RPMI8226 (cell line): ENCODE measurements at places on chromosomes 6 and 20.

GRCh38 chr6:44253307-44254101, 3.8 kb downstream of the SLC35B2 start:
- peak; percentile 70 for DNase-seq

DNA sequence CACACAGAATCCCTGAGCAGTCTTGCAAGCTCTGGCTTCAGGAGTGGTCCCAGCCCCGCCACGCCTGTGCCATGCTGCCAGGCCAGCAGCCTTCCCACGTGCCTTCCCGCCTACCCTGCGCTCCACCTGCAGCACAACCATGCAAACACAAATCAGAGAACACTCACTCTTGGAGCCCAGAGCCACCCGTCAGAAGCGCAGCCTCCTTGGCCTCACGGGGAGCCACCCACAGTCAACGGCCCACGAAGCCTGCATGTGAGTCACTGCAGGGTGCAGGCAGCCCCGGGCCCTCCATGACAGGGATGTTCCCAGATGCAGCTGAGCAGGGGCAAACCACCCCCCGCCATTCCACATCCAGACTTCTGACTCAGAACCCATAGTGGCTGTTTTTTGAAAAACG, 217.0 kb downstream of the DLL1 start:
- DNase-seq, result no peak

- DNase-seq, result no peak
Observed at GRCh38 chr6:6721606-6722005, 133.1 kb downstream of the LY86 start.

GRCh38 chr6:33850869-33851541, 47.2 kb upstream of the MLN start:
- peak; percentile 58 for DNase-seq

DNA sequence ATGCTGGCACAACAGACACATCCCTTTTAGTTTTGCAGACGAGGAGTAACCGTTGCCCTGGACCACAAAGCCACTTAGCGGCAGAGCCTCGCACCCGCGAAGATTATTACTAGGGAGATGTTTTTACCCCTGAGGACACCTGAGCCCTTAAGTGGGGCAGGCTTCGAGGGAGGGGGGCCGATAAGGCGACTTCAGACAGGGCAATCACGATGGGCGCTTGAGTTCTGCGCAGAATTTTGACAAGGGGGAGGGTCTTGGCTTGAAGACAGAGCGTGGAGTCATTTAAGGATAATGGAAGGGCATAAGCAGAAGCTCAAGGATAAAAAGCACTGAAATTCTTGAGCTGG, 650 bp upstream of the TTK start:
- DNase-seq, result no peak

DNA sequence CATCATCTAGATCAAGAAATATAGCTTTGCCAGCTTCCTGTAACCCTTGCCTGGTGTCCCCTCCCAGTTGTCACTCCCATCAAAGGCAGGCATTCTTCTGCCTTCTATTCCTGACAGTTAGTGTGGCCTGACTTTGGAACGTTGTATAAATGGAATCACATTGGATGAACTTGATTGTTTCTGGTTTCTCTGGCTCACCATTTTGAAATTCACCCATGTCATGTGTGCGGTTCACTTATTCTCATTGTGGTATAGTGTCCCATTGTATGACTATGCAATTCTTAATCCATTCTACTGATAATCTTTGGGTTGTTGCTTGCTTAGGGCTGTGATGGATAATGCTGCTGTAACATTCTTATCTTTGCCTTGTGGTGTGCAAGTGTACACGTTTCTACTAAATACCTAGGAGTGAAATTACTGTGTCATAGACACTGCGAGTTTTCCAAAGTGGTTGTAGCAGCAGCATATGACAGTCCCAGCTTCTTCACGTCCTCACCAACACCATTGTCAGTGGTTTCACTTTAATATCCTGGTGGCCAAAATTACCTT, 73.2 kb downstream of the VEGFA start:
- DNase-seq, result no peak

DNA sequence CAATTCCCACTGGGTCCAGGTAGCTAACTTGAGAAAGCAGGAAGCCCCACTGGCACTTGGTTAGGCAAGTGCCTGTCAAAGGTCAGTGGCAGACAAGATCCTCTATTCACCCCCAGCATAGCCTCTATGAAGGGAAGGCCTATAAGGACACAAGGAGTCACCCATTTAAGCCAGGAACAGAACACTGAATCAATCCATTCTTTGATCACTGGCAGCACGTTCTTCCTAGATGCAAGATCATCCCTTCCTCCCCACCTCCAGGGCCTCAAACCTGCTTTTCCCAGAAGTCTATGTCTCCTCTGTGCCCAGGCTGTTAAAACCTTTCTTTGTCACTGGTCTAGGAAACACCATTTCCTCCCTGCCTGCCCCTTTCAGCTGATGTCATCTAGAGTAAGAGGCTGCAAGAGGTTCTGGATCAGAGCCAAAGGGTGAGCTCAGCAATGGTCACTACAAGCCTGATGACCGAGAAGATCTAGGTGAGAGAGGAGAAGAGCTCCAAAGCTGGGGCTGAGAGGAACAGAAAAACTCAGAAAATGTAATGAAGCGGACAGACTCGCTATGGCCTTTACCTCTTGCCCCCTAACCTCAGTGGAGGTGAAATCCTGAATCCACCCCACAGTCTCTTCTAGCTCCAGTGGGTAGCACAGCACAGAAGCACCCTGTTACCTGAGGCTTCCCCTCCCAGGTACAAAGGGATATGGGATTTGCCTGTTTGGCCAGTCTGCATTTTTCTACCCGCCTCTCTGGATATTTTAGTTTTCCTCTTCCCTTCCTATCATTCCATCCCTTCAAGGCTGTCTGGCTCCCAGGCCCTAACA, 1.8 kb downstream of the GTPBP2 start:
- DNase-seq, result peak; percentile 85

DNA sequence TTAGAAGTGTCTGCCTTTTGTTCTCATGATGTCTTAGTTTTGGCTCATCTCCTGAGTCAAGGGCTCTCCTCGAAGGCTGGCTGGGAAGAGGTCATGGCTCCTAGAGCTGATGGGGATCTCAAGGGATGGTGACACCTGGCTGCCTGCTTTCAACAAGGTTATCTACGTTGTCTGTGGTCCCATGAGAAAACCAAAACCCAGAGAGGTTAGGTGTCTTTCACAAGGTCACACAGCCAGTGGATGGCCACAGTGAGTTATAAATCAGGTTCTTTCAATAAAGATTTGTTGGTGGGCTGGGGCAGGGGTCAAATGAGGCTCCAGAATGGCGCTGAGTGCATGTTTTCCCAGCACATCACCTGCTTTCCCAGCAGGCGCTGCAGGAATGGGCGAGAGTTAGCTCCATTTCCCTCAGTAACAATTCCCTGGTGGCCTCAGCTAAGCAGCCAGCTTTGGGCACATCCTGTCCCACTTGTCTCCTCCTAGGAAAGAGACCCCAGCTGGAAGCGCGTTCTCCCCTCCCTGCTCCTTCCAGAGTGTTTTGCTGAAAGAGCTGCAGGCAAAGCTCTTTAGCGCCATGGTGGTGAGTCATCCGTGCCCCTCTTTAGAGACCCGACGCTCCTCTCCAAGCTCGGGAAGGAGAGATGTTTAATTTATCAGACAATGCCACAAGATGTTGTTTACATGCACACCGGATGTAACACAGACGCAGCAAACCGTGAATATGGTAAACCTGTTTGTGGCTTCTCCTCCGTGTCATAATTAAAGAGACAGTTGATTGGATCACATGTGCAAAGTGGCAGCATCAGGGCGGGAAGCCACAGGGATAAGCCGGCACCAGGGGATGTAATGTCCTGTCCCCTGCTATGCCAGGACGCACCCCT, 109.7 kb downstream of the LRFN2 start:
- DNase-seq, result no peak

GRCh38 chr6:41914869-41915530, 5.9 kb downstream of the MED20 start:
- DNase-seq, result no peak

- DNase-seq, result no peak
Observed at GRCh38 chr6:45003387-45003786, 324.7 kb upstream of the RUNX2 start.

DNA sequence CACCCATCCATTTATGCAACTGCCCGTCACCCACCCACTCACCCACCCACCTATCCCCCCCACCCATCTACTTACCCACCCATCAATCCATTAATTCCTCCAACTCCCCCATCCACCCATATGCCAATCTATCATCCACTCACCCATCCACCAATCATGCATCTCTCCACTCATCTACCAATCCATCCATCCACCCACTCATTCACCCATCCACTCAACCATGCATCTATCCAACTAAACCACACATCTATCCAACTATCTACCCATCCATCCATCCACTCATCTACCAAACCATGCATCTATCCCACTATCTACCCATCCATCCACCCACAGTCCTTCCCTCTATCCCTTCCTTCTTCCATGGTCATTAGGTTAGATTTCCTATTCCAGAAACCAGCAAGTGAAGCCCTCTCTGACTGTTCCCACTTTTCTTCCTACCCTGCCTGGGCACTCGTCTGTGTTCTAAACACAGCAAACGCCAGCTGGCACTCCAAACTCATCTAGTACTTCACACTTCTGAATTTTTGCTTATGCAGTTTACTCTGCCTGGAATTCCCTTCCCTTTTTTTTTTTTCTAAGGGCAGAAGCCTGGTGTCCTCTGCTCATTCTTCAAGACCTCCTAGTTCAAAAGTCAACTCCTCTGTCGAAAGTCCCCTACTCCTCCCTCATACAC, 43.1 kb downstream of the ARHGAP40 start:
- no peak for DNase-seq

DNA sequence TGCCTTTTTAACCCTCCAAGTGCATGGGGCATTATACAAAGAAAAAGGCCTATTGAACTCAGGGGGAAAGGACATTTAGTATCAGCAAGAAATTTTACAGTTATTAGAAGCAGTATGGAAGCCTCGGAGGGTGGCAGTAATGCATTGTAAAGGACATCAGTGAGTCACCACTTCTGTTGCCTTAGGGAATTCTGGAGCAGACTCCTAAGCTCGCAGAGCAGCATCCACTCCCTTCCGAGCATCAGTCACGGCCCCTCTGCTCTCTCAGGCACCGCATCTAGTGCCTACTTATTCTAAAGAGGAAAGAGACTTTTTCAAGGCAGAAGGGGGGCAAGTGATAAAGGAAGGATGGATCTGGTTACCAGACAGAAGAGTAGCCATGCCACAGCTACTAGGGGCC, 296.5 kb downstream of the RNGTT start:
- DNase-seq, result no peak

- DNase-seq, result no peak
Observed at GRCh38 chr6:55892749-55893357, 17.5 kb upstream of the BMP5 start.

DNA sequence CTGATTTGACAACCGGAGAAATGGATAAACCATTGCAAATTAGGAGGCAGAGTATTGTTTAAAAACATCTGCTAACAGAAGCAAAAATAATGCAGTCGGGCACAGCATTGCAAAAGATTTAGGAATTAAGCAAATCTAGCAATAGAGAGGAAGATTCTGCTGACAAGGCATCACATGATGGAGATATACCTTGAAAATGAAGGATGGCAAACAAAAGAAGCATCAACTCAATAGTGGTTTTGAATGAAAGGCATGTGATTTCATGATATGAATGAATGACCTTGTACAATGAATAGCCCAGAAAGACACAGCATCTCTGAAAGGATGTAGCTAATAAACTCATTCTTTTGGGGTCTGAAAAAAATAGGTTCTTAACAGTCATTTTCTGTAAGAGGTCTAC, 8.6 kb upstream of the RBM39 start:
- no peak for DNase-seq

DNA sequence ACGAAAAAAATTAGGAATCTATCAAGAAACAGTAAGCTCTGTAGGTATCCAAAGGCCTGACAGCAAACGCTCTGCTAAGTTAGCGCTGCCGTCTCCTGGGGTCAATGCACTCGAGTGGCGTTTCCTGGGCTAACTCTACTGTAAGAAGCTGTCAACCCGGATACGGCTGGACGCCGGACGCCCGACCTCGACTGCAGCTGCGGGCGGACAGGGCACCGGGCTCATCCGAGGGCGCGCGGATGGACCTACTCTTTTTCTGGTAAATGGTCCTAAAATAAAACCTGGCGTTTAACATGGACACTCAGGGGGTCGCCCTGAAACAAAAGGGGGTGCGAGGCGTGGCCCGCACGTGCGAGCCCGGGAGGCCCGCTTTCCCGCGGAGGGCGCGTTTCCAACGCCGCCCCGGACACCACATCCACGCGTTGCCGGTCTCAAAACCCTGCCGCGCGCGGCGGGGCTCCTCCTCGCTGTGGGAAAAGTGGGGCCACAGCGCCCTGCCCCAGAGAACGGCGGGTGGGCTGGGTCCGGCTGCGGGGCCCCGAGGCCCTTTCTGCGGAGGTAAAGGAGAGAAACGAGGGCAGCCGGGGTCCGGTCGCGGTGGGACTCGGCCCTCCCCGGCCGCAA, 537 bp downstream of the TCP1 start:
- DNase-seq, result peak; percentile 53

- no peak for DNase-seq
Observed at GRCh38 chr6:136467186-136467585, 83.0 kb downstream of the MAP7 start.
